ENCODE measurements at places on chromosomes 6 and 20.

DNA sequence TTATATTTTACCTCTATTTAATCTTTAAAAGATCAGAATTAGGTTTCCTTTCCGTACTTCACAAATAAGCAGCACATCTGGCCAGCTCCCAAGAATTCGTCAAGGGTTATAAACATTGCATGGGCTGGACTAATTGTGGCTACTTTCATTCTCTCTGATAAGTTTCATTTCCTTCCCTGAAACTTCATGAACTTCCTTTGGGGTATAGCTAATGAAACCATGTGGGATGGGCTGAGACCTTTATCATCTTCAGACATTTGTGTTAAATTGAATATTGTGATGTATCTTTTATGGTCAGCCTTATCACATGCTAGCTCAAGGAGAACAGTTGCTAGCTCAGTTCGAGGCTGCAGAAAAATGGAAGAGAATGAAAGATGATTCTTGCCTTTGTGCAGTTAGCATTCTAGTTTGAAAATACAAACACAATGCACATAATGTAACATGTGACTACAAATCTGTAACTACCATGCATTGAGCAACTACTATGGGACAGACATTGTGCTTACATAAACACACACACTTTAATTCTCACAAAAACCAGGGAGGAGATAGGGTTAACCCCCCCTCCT, 1.7 kb upstream of the GMPR start:
- DNase-seq, result peak; percentile 59

- no peak for DNase-seq
Measured at GRCh38 chr20:25204550-25205276, 9.2 kb downstream of the ENTPD6 start.

GRCh38 chr6:116941727-116942126, 64.7 kb downstream of the RFX6 start:
- no peak for DNase-seq

- DNase-seq, result no peak
Measured at GRCh38 chr6:18360188-18360587, 27.0 kb upstream of the RNF144B start.

GRCh38 chr6:119348748-119349360, 707 bp downstream of the MAN1A1 start:
- peak; percentile 35 for DNase-seq

GRCh38 chr20:63978319-63979228, 868 bp downstream of the SAMD10 start:
- peak; percentile 36 for DNase-seq

DNA sequence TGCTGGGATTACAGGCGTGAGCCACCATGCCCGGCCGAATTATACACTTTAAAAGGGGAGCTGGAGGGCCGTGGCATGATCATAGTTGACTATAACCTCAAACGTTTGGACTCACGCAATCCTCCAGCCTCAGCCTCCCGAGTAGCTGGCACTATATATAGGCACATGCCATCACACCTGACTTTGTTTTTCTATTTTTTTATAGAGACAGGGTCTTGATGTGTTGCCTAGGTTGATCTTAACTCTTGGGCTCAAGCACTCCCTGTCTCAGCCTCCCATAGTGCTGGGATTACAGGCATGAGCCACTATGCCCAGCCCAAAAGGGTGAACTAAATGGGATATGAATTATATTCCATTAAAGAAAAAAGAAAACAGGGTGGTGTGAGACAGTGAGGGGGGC, 7.8 kb downstream of the PTGIS start:
- DNase-seq, result no peak

DNA sequence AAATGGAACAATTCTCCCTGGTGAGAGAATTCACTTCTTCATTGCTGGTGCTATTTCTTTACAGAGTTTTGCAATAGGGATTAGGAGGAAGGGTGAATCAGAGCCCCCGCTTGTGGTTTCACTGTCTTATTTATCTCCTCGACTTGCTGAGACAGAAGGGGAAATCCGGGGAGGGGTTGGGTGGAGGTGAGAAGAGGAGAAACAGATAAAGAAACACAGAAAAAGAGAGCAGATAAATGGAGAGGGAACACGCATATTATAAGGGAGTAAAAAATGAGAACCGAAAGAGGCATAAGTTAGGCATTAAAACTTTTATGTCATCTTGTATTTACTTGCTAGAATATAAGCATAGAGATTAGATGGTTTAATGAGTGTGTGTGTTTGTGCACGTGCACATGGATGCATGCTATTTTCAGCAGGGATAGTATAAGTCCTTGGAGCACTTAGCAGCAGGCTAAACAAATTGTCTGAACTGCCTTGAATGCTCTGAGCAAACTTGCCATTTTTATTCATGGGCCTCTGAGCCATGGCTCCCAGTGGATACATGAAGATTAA, 105.0 kb downstream of the OLIG3 start:
- no peak for DNase-seq

DNA sequence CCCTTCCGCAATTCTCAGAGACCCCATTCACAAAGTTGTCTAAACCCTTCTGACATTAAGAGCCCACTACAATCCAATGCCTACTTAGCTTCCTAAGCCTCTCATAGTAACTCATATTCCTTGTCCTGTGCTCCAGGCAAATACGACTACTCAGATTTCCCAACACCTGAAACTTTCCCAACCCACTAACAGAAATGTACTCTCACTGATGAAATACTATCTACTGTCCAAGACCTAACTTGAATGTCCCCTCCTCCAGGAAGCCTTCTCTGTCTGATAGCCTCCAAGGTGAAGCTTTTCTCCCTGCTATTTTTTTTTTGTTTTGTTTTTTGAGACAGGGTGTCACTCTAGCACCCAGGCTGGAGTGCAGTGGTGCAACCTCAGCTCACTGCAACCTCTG, 30.4 kb downstream of the GPLD1 start:
- DNase-seq, result no peak

DNA sequence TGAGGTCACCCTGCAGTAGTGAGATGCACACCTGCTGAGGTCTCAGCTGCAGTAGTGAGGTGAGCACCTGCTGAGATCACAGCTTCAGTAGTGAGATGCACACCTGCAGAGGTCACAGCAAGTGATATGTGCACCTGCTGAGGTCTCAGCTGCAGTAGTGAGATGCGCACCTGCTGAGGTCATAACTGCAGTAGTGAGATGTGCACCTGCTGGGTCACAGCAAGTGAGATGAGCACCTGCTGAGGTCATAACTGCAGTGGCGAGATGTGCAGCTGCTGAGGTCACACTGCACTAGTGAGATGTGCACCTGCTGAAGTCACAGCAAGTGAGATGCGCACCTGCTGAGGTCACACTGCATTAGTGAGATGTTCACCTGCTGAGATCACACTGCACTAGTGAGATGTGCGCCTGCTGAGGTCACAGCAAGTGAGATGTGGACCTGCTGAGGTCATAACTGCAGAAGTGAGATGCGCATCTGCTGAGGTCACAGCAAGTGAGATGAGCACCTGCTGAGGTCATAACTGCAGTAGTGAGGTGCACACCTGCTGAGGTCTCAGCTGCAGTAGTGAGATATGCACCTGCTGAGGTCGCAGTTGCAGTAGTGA, 20.8 kb downstream of the ZDHHC14 start:
- DNase-seq, result no peak

DNA sequence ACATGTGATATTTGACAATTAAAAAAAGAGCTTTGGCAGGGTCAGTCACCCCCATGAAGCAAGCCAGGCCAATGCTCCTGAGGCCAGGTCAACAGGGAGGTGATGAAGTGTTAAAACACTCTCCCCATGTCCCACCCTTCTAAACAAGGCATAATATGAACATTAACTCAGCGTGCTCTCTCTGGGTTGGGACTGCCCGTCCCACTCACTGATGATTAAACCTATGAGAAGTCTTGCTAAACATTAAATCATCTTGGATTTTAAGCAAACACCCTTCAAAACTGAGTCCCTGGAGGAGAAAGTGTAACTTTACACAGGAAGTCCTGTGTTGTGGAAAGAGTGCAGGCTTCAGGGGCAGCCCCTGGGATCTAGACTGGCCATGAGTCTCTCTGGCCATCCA, 558.5 kb downstream of the CD83 start:
- peak; percentile 58 for DNase-seq

DNA sequence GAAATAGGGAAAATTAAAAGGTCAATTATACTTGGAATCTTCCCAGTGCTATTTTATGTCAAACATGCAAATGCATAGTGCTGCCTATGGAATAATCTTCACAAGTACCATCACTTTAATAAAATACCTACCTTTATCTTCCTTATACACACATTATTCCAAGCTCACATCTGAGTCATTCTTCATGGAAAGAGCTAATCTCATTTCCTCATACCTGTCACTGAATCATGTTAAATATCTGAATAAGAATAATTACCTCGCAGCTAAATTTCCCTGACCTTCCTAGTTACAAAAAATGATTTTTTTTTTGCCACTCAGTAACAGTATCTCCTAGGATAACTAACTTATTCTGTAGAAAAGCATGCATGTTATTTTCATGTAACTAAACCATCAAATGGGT, 661.4 kb upstream of the HS3ST5 start:
- no peak for DNase-seq

- no peak for DNase-seq
Measured at GRCh38 chr6:109056661-109057060, 38.0 kb downstream of the SESN1 start.

GRCh38 chr6:35136185-35136584, 5.0 kb downstream of the TCP11 start:
- no peak for DNase-seq

DNA sequence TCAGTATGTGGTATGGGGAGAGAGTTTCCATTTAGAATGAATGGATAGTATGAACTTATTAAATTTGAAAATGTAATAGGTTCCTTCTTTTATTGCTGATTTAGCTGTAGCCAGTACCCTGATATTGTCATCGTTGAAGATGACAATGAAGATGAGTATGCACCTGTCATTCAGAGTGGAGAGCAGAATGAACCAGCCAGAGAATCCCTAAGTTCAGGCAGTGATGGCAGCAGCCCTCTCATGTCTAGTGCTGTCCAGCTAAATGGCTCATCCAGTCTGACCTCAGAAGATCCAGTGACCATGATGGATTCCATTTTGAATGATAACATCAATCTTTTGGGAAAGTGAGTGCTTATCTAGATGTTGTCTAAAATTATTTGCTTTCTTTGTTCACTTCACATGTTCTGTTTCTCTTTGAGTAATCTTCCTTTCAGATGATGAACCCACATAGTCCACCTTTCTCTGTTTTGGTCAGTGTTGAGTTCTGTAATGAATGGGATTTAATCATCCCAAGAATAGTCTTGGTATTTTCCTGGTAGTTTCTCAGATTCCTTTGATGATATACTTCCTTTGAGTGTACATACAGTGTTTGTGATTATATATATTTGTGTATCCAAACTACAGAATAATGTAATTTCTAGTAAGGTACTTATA, 23.3 kb downstream of the HSF2 start:
- DNase-seq, result no peak

DNA sequence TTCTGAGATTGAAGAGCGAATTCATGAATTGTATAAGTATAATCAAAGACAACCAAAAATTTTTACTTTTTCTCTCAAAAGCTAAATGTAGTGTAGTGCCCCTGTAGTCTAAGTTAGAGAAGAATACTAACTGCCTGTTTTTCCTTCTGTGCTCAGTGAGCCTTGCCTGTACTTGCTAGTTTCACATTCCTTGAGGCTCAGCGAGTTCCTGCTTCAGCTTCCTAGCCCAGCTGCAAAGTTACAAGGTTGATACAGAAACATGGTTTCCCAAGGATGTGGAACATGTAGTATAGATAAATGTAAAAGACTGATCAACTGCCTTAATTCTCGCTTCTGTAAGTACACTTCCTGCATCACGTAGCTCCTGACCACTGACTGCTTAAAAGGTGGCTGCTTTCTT, 33.1 kb upstream of the SEC63 start:
- DNase-seq, result no peak

GRCh38 chr6:27512525-27512924, 39.6 kb upstream of the ZNF184 start:
- no peak for DNase-seq

DNA sequence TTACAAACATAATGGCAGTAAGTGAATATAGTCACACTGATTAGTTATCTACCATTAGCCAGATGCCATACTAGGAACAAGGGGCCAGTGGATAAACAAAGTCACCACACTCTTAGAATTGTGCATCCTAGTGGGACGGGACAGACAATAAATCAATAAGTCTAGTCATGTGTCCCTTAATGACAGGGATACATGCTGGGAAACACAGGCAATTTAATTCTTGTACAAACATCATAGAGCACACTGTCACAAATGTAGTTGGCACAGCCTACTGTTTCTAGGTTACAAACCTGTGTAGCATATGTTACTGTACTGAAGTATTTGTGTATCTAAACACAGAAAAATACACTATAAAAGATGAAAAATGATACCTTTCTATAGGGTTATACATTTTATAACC, 123.0 kb upstream of the FAM184A start:
- DNase-seq, result no peak

GRCh38 chr6:3336859-3337515, 78.2 kb downstream of the PSMG4 start:
- DNase-seq, result no peak

- no peak for DNase-seq
Measured at GRCh38 chr20:47865912-47866311, 80.6 kb upstream of the SULF2 start.

DNA sequence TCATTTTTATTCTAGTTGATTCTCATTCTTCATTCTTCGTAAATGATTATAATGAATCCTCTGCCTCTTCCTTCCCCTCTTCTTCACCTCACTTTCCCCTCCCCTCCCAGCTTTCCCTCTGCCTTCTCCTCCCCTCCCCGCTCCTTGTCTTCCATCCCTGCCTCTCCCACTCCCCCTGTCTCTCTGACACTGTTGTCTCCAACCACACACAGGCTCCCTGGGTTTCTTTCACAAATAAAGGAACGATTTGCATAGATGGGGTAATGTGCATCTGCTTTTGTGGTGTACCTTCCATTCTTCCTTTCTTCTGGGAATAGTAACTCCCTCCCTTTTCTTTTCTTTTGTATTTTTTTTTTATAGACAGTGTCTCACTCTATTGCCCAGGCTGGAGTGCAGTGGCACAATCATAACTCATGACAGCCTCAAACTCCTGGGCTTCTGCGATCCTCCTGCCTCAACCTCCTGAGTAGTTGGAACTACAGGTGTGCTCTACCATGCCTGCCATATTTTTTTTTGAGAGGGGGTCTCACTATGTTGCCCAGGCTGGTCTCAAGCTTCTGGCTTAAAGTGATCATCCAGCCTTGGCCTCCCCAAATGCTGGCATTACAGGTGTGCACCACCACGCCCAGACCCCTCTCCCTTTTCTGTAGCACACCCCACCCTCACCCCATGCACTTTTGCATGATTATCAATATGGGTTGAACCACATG, 318.6 kb downstream of the PRKN start:
- DNase-seq, result no peak

Data from fibroblast of skin of right biceps (primary cell).